Pulmonary artery endothelial cell (primary cell): ENCODE measurements at places on chromosomes 1 and 21. TPM values are rescaled to one million over a fixed set of nuclear protein-coding genes. Genes with fewer than 3 reads are reported as not detected.

GNG4 gene
- total RNA-seq: not detected in 2 replicates

DNA sequence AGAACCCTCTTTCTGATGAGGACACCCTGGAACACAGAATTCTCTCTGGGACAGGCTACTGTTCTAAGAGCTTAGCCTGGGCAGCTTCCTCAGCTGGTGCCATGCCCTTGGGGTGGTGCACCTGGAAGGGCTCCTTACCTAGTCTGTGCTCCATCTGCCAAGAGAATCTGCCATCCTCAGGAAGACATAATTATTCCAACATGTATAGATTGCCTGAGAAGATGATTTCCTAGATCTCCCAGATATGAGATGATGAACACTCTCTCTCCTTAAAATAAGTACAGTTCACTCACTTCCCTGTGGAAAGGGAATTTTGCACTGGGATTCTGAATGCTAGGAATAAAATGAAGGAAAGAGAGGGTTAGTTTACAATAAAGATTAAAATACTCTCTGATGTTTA, 87.6 kb downstream of the NENF start:
- DNase-seq: no peak

GRCh38 chr1:190250368-190250767, 227.3 kb downstream of the BRINP3 start:
- no peak for DNase-seq

- no peak for DNase-seq
These were observed 207.9 kb upstream of the DMRTA2 start for GRCh38 chr1:50631161-50631560.
